Progenitor cell of endocrine pancreas (in vitro differentiated cells): ENCODE measurements at places on chromosomes 7 and 10. TPM values are rescaled to one million over a fixed set of nuclear protein-coding genes. Genes with fewer than 3 reads are reported as not detected.
A peak's percentile ranks its signal among the peaks of the same experiment; 100 is the strongest.

LLCFC1 gene
- total RNA-seq: not detected in 2 replicates

- no peaks in the 10 kb centered on the region for H3K27me3 ChIP-seq
- H3K4me1 ChIP-seq: peaks cover 19% of the 10 kb centered on the region
- no peak overlapping the region for H3K4me3 ChIP-seq
- H3K27ac ChIP-seq: no peak overlapping the region
Observed at GRCh38 chr10:76287856-76288255, 856.4 kb downstream of the LRMDA start.

GRCh38 chr7:102463841-102464576 is 654 bp downstream of the ALKBH4 start:
- peaks cover 2% of the 10 kb centered on the region for H3K36me3 ChIP-seq
- H3K4me1 ChIP-seq: peaks cover 12% of the 10 kb centered on the region
- DNase-seq: no peak
- no peaks in the 10 kb centered on the region for H3K27me3 ChIP-seq
- H3K27ac ChIP-seq: peak overlapping the region; percentile 93

DNA sequence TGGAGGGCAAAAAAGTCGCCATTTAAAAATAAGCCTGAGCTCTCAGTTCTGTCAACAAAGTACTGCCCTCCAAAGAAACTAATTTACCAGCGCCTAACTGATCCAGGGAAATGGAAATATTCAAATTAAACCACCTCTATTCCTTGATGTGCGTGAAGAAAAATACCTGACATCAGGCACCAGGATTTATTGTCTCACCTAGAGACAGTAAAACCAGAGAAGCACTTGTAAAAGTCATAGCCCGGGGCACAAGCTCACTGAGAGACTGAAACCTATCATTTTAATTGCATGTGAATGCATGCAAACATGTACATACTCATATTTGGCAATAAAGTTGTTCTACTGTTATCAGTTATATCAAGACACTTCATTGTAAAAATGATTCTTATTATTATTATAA is 147.3 kb upstream of the VSTM2A start:
- no peak for DNase-seq
- peaks cover 1% of the 10 kb centered on the region for H3K36me3 ChIP-seq
- H3K4me1 ChIP-seq: peaks cover 9% of the 10 kb centered on the region
- H3K4me3 ChIP-seq: no peak overlapping the region

GRCh38 chr10:22630234-22631174 is 83.9 kb downstream of the PIP4K2A start:
- peaks cover 2% of the 10 kb centered on the region for H3K36me3 ChIP-seq
- H3K4me3 ChIP-seq: no peak overlapping the region
- peaks cover 23% of the 10 kb centered on the region for H3K4me1 ChIP-seq
- peak overlapping the region; percentile 78 for H3K27ac ChIP-seq

DNA sequence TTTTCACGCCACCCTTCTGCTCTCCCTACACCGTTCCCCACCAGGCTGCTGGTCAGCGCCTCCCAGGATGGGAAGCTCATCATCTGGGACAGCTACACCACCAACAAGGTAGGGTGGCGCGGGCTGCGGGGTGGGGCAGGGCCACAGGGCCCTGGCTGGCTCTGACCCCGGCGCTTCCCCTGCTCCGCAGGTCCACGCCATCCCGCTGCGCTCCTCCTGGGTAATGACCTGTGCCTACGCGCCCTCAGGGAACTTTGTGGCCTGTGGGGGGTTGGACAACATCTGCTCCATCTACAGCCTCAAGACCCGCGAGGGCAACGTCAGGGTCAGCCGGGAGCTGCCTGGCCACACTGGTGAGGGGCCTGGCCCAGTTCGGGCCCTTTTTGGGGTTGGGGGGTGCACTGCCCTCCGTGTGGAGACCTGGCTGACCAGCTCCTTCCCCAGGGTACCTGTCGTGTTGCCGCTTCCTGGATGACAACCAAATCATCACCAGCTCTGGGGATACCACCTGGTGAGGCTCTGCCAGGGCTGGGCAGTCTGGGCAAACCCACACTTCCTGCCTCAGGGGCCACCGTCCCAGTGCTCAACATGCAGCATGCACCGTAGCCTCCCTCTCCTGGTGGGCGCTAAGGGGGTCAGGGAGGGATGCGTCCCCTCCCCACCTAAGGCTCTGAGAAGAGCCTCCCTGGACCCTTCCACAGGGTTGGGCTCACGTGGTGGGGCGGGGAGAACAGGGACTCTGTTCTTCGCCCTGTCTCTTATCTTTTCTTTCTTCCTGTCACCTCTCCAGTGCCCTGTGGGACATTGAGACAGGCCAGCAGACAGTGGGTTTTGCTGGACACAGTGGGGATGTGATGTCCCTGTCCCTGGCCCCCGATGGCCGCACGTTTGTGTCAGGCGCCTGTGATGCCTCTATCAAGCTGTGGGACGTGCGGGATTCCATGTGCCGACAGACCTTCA is 4.0 kb downstream of the GNB2 start:
- no peak for DNase-seq
- H3K36me3 ChIP-seq: peaks cover 6% of the 10 kb centered on the region
- H3K4me3 ChIP-seq: peak overlapping the region; percentile 45
- H3K27me3 ChIP-seq: no peaks in the 10 kb centered on the region
- peak overlapping the region; percentile 80 for H3K27ac ChIP-seq
